ENCODE measurements at places on chromosomes 7 and 10. TPM values are rescaled to one million over a fixed set of nuclear protein-coding genes. Genes with fewer than 3 reads are reported as not detected.

Gene TRIM50
- total RNA-seq = not detected

DNA sequence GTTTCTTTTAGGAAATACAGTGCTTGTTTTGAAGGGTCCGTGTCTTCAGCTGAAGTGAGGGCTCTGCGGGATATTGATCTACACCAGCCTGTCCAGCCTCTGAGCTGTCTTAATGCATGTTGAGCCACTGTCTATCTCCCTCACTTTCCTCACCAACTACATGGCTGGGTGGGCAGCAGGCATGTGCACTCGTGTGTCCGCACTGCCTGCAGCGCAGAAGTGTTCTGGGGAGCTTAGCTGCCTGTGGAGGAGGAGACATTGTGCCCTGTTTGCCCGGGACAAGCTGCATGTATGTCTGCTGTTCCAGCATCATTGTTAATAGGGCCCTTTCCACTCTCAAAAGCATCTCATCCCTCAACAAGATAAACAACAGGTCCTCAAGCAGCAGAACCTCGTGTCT is 133.1 kb upstream of the EEPD1 start:
- no peak for DNase-seq
- H3K36me3 ChIP-seq = no peaks in the 10 kb centered on the region
- H3K27me3 ChIP-seq = peaks cover 3% of the 10 kb centered on the region
- H3K4me1 ChIP-seq = no peaks in the 10 kb centered on the region
- H3K27ac ChIP-seq = no peak overlapping the region

GRCh38 chr7:134129856-134130523 is 2.9 kb downstream of the LRGUK start:
- peaks cover 10% of the 10 kb centered on the region for H3K4me1 ChIP-seq
- DNase-seq = no peak
- no peaks in the 10 kb centered on the region for H3K36me3 ChIP-seq
- H3K27me3 ChIP-seq = peaks cover 28% of the 10 kb centered on the region
- H3K4me3 ChIP-seq = no peak overlapping the region

DNA sequence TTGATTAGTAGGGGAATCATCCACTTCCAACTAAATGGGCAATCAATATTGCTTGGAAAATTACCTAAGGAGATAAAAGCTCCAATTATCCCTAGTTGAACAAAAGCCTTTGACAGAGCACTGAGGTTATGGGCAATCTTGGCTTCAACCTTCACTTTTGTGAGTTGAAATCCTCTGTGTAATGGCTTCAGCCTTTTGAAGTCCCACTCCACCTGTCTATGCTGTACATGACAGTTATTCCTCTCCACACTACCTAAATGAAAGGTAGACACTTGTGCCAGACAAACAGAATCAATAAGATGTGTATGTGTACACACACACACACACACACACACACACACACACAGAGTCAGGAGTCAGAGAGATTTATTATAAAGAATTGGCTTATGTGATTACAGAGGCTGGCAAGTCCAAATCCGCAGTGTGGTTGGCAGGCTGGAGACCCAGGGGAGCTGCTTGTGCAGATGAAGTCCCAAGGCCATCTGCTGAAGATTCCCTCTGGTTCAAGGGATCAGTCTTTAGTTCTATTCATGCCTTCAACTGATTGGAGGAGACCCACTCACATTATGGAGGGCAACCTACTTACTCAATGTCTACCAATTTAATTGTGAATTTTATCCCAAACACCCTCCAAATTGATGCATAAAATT is 164.8 kb upstream of the CDC14C start:
- no peaks in the 10 kb centered on the region for H3K36me3 ChIP-seq
- no peaks in the 10 kb centered on the region for H3K27me3 ChIP-seq
- no peak overlapping the region for H3K27ac ChIP-seq
- no peak for DNase-seq

Gene C10orf53
- total RNA-seq = not detected

Gene LRRC4
- total RNA-seq = 0.11 TPM

GRCh38 chr10:56881218-56881617 is 520.2 kb upstream of the ZWINT start:
- no peak overlapping the region for H3K4me3 ChIP-seq
- no peaks in the 10 kb centered on the region for H3K27me3 ChIP-seq
- no peak for DNase-seq
- no peaks in the 10 kb centered on the region for H3K36me3 ChIP-seq
- no peak overlapping the region for H3K27ac ChIP-seq

Gene LIPM
- total RNA-seq = not detected

DNA sequence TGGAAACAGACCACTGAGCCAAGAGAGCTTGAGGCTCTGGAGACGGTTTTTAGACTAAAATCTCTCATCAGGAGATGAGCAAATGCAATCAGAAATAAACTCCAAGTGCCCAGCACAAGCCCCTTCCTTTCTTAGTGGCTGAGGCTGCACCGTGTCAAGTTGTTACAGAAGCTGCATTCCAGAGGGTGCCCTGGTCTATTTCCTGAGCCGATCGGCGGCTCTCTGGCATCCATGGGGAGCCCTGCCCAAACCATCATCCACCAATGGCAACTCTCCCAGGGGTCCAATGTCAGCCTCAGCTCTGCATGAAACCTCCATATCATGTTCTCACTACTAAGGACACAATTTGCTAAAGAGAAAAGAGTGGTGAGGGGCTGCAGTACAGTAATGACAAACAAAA is 89.6 kb downstream of the SVIL start:
- peaks cover 2% of the 10 kb centered on the region for H3K36me3 ChIP-seq
- no peak overlapping the region for H3K27ac ChIP-seq
- no peak overlapping the region for H3K4me3 ChIP-seq

GRCh38 chr7:57789130-57789529 is 339.2 kb downstream of the ZNF716 start:
- H3K4me3 ChIP-seq = no peak overlapping the region
- no peaks in the 10 kb centered on the region for H3K4me1 ChIP-seq
- no peak for DNase-seq
- no peaks in the 10 kb centered on the region for H3K36me3 ChIP-seq
- no peak overlapping the region for H3K27ac ChIP-seq

DNA sequence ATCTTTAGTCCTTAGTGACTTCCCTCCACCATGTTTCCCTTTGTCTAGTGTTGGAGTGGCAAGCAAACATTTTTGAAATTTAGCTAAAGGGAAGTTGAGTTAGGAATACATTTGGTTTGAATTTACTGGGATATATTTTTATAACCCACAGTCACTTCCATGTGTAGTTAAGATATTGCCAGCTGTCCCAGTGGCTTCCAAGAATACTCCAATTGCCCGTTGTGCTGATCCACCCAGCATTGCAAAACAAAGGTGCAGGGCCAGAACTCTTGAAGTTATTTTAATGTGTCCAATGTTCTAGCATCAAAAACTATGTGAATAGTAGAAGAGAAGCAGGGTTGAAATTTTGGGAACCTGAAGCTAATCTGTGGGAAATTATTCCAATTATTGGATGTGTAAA is 2.5 kb upstream of the P4HA1 start:
- DNase-seq = no peak
- no peaks in the 10 kb centered on the region for H3K27me3 ChIP-seq
- H3K27ac ChIP-seq = no peak overlapping the region
